Liver (tissue), 10 donors: ENCODE measurements at places on chromosomes 16 and 17. TPM values are rescaled to one million over a fixed set of nuclear protein-coding genes. Genes with fewer than 3 reads are reported as not detected.
A peak's percentile ranks its signal among the peaks of the same experiment; 100 is the strongest.

GRCh38 chr17:78131172-78132083 lies 857 bp downstream of the TMC8 start:
- no peak overlapping the region for H3K4me3 ChIP-seq
- no peaks in the 10 kb centered on the region for H3K27me3 ChIP-seq
- no peaks in the 10 kb centered on the region for H3K36me3 ChIP-seq
- DNase-seq = no peak
- H3K4me1 ChIP-seq = peaks cover 6% of the 10 kb centered on the region

DNA sequence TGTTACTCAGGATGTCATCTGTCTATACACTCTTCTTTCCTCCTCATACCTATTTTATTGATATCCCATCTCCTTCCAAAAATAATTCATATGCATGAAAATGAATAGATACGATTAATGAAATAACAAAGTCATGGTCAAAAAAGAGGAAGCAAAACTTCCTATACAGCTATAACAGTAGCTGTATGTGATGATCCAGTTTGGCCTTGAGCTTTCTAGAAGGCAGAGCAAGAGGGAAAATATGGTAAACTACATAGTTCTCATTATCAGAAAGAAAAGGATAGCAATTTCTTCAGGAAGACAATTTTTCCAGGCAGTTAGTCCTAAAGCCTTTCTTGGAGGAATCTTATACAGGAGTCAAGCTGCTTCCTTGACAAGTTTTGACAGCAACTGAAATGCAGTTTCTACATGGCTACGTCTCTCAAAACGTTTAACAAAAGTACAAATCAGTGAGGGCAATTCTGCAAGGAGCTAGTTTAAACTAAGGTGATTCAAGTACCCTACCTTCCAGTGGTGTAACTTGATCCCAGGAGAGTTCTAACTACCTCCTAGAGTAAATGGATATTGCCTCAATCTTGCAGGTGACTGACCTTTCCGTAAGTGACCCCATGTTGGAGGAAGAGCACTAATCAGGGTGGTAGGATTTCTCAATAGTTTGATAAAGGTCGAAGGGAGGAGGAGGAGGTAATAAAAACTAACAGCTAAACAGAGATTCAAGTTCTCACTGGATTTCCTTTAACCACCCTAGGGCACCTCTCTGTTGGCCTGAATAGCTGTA lies 1.0 kb downstream of the SPAG5 start:
- no peaks in the 10 kb centered on the region for H3K27me3 ChIP-seq
- peak overlapping the region; percentile 94 for H3K27ac ChIP-seq
- peaks cover 25% of the 10 kb centered on the region for H3K4me1 ChIP-seq
- DNase-seq = no peak

- no peaks in the 10 kb centered on the region for H3K4me1 ChIP-seq
- no peaks in the 10 kb centered on the region for H3K27me3 ChIP-seq
- no peaks in the 10 kb centered on the region for H3K36me3 ChIP-seq
- DNase-seq = no peak
- H3K4me3 ChIP-seq = no peak overlapping the region
Observed at GRCh38 chr17:8362651-8363332, 13.7 kb downstream of the KRABD2 start.

Gene CACNA1G
- total RNA-seq = 0.14 TPM

Gene CCDC200
- total RNA-seq = not detected
